ENCODE measurements at places on chromosomes 11 and 22.

DNA sequence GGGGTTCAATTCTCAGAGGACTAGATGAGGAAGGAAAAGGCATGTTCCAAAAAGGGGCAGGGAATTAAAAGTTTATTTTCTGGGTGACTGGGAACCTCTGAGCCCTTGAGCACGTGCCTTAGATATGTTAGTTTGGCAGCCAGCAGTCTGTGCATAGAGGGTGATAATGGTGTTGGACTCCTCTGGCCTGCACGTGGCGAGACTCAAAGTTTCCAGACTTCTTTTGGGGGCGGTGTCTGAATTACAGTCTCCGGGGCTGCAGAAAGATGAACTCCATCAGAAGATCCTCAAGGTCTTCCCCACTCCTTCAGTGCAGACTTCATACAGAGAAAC lies 861 bp upstream of the ZNRF3 start:
- peak; percentile 42 for DNase-seq

DNA sequence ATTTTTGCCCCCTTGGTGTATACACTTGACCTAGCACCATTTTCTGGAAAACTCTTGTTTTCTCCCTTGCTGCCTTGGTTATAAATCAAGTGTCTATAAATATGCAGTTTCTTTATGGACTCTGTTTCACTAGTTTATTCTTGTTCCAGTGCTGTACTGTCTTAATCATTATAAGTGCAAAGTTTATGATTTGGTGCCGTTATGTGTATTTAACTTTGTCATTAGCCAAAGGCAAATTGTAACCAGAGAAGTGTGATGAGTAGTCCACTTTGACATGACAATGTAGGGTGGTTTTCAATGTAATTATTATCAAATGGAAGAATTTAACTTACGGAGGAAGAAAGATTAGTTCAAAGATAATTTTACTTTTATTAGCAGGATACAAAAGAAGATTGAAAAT lies 40.3 kb downstream of the SPECC1L start:
- DNase-seq, result no peak

DNA sequence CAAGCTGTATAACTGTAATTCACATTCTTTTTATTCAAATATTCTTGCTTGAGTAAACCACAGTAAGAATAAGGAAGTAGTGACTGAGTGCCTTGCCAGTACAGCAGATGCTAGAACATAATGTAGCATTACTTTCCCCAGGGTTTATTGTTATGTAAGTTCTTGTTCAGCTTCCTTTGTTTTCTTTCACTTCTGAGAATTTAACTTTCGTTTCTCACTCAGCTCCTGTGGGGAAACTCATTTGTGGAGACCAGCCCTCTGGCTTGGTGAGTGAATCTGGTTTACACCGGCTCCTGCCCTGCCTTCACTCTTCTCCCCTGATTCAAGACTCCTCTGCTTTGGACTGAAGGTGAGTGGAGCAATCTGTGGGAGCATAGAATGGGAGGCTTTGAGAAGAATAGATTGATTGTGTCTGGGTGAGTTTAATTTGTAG lies at the start of gene TRIM22:
Gene TRIM22, plus strand, starts transcription at position 240 of the 433 bp plus-strand sequence. CDS start 6,443 bp downstream, outside the sequence.
- peak; percentile 77 for DNase-seq

GRCh38 chr22:38262051-38262795 lies 10.6 kb downstream of the TMEM184B start:
- DNase-seq, result peak; percentile 75

GRCh38 chr22:36073476-36073875 lies 44.9 kb upstream of the RBFOX2 start:
- no peak for DNase-seq

DNA sequence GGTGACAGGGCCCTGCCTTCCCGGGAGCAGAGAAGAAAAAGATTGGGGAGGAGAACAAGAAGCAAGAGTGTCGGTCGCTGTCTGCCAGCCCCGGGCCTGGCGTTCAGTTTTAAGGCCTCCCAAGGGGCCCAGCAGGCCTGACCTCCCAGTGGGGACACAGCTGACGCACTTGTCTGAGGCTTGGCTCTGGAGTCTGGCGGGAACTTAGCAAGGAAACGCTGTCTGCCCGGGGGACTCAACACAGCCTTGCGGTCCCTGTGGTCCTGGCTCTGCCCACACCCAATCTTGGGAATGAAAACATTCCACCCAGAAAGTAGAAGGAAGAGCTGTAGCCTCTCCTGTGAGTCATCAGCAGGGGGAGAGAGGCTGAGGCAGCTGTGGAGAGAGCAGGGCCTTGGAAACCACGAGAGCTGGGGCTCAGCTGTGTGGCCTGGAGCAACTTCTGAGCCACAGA lies 54.4 kb downstream of the TRAF6 start:
- DNase-seq, result no peak

DNA sequence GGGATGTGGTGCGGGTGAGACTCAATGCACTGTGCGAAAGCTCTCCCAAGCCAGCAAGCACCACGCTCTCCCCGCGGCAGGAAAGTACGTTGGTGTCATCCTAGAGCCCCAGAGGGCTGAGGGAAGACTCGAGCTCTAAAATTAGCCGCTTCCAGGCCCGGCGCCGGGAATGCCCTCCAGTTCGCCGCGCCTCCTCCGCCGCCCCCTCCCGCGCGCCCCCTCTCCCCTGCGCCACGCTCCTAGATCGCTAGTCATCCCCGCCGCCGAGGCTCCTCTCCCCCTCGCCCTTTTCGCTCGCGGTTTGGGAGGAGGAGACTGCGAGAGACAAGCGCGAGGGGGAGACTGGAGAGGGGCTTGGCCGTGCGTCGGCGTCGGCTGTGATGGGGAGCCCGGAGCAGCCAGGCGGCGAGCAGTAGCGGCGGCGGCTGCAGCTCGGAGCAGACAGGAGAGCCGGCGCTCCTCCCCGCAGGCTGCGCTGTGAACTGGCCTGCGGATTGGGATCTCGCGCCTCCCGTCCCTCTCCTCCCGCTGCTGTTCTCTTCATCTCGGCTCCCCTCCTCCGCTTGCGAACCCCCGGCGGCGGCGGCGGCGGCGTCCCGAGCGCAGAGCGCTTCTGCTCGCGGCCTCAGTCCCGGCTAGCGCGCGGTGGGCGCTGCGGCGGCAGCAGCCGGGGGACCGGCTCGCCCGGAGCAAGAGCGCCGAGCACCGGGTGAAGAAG lies at the start of gene FAT3:
Gene FAT3, plus strand, starts transcription at position 412 of the 718 bp plus-strand sequence. CDS start 127,295 bp downstream, outside the sequence.
- peak; percentile 13 for DNase-seq

DNA sequence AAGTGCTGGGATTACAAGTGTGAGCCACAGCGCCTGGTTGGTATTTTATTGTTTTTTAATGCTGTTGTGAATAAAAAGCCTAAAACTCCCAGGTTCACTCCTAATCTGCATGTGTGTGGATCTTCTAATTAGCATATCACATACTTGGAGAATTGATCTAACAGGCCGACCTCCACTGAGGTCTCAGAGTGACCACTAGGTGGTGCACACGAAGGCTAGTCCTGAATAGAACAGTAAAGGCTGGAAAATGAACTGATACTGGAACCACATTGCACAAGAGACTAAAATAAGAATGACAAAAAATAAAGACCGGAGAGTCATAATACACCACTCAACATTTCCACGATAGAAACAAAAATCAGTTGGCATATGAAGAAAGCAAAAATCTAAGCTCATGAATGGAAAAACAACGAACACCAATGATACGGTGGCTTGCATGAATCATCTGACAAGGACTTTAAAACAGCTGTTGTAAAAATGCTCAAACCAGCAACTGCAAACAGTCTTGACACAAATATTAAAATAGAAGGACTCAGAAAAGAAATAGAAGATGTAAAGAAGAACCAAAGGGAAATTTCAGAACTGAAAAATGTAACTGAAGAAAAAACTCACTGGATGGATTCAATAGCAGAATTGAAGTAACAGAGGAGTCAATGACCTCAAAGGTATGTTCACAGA lies 19.2 kb downstream of the PIM3 start:
- peak; percentile 69 for DNase-seq

DNA sequence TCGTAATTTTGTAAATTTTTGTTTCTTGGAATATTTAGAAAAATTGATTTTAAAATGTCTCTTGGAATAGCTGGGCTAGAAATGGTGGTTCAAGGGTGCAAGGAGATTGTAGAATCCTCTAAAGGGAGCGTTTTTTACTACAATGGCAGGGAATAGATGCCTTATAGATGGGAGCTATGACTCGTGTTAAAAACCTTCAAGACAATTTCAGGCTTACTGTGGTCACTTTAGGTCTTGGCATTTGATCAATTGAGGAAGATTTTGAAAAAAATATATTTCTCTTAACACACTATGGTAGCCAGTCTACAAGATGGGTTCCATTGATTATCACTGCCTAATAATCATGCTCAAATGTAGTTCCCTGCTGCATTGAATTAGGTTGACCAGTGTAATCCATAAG lies 25.0 kb downstream of the METTL15 start:
- no peak for DNase-seq

DNA sequence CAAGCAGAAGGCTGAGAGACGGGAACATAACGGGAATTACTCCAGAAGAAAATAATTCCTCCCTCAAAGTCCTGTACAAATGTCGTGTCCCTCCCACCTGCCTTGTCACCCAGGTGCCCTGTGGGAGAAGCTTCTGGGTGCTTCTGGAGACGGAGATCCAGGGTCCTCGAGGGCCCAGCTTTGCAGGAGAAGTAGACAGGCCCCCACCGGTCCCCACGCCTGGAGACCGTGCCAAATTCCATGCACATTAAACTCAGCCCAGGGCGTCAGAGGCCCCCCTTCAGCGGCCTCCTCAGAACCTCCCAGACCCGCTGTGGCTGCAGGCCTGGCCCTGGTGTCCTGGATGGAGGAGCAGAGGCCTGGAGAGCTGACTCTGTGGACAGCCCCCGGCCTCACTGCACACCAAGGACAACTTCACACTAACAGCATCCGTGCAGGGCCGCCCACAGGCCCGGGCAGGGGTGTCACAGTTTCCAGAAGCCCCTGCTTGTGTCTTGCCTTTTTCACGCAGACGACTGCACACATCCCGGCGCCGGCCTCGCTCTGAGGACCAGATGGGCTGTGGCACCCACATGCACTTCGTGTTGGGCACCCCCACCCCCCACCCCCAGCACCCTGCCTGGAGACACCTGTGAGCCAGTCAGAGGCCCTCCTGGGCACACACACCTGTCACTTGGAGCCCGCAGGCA lies 734.3 kb downstream of the BRD1 start:
- no peak for DNase-seq

- no peak for DNase-seq
These were observed 1.0 kb downstream of the CTR9 start for GRCh38 chr11:10752061-10752460.

DNA sequence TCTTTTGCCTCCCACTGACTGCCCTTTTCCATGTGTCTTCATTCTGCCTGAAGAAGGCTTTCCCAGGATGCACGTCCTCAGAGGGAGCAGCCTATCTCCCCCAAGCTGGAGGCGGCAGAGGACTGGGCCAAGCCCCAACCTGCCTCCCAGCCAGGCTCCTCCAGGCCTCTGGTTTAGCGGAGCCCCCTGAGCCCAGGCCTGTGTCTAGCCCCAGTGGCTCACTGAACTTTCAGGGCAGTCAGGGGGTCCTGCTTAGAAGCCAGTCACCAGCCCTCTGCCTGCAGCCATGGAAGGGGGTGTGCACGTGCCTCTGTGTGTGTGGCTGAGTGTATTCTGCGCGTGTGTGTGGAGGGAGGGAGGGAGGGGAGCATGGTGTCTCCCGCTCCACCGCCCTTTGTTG lies 10.4 kb upstream of the GRK2 start:
- no peak for DNase-seq

DNA sequence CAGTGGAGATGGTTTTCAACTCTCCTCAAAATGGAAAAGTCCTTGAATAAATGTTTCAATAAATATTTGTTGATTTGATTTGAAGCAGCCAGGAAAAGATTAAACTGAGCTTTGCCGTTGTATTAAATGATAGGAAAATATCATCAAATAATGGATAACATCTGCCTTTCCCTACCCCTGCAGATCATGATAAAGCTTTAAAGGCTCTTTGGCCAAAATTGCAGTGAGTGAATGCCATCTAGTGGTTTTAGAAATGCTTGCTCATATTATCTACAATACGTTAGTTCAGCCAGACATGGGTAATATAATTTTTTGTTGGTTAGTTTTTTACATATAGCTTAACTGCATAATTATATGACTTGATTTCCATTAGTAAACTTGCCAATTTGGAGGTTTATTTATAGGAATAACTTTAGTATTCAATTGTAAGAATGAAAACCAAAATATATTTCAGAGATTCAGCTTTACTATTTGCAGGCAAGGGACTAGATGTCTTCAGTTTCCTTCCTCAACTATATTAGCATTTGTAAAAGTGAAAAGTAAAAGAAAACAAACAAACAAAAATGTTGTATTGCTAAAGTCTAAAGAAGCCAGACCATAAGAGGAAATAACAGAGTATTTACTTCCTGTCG lies 159.2 kb downstream of the MSANTD4 start:
- no peak for DNase-seq

DNA sequence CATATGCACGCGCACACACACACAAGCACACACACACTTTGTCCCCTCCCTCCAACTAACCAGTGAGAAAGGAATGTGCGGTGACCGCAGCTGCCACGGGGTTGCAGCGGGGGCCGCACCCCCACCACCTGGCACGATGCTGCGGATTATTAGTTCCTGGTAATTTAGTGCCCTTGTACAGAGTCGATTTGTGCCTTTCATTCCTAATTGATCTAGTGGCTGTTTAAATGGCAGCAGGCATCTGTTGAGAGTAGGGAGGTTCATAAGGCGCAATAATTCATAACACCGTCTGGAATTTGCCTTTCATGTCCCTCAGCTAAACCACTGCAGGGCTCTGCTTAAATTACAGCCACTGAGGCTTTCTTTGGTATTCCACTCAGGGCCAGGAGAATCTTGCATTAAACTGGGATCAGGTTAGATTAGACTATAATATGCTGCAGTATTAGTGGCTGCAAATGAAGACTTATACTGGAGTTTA lies 113.7 kb downstream of the FEZ1 start:
- no peak for DNase-seq

DNA sequence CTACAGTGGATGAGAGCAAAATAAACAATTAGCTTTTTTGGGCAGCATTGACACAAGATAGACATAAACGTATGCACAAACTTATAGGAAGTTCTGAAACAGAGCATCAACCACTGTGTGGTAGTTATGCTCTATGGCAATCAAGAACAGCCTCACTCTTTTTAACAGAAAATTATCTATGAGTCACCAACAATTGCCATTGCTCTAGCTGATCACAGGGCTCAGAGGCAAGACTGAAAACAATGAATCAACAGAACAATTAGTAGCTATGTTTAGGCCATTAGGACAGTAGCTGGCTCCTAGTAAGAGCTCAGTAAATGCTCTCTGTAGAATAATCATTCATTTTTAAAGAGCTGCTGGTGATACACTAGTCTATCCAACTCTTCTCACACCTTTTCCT lies 34.9 kb upstream of the PICALM start:
- DNase-seq, result no peak

DNA sequence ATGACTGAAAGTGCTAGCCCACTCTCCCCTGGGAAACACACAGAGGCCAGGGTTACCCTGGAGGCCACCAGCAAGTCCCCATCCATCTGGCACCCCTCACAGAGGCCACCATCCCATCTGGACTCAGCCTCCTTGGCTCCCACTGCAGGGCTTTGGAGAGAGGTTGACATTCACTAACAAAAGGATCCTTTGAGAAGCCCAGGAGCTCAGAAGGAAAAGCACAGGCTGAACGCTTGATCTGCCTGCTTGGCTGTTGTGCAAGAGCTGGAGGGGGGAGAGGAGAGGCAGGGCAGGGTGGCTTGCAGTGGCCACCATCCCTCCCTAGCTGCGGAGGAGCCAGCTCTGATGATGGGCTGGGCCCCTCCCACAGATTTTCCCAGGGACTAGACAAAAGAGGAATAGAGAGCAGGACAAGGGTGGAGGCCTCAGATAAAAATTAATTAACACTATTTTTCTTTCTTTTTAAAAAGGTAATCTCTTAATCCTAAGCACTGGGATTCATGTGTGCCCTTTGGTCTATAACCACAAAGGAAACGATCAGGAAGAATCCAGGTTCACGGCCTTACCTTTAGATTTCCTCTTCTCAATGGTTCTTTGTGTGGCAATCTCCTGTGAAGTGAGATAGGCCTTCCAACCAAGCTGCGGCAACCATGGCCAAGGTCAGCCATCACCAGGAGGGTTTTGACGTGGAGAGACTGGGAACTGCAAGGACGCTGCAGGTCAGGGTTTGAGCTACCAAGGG lies 154.7 kb downstream of the BARX2 start:
- no peak for DNase-seq
